Progenitor cell of endocrine pancreas (in vitro differentiated cells): ENCODE measurements at places on chromosomes 13 and 19.

GRCh38 chr19:15304140-15304705, 28.1 kb downstream of the BRD4 start:
- H3K27ac ChIP-seq, result peak overlapping the region; percentile 76
- H3K27me3 ChIP-seq, result no peaks in the 10 kb centered on the region
- peaks cover 26% of the 10 kb centered on the region for H3K4me1 ChIP-seq
- no peak for DNase-seq
- no peak overlapping the region for H3K4me3 ChIP-seq

DNA sequence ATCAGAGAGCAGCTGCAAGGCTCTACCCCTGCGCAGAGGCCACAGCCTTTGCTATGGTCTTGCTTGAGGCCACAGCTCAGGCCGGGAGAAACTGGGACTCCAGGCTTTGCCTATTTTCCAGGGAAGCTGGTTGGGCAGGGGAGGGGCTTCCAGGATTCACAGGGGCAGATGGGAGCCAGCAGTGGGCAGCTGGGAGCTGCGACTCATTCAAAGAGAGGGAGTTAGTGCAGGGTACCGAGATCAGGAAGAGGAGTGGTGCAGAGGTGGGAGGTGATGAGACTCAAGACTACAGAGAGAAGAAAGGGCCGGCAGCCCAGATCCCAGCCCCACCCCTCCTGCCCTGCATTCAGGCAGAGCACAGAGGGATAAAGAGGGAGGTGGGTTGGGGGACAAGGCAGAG, 12.1 kb downstream of the ADGRE5 start:
- H3K4me1 ChIP-seq, result no peaks in the 10 kb centered on the region
- H3K36me3 ChIP-seq, result no peaks in the 10 kb centered on the region
- DNase-seq, result no peak

DNA sequence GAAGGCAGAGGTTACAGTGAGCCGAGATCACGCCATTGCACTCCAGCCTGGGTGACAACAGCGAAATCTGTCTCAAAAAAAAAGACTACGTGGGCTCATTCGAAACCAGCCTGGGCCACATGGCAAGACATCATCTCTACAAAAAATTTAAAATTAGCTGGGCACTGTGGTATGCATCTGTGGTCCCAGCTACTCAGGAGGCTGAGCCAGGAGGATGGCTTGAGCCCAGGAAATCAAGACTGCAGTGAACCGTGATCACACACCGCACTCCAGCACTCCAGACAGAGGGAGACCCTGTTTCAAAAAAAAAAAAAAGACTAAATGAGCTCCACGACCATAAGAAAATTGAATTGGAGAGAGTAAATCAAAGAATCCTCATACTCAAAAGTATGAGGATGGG, 53.1 kb downstream of the SLC7A1 start:
- peaks cover 11% of the 10 kb centered on the region for H3K4me1 ChIP-seq
- peaks cover 5% of the 10 kb centered on the region for H3K36me3 ChIP-seq
- H3K27me3 ChIP-seq, result no peaks in the 10 kb centered on the region
- no peak overlapping the region for H3K27ac ChIP-seq
- no peak for DNase-seq
- no peak overlapping the region for H3K4me3 ChIP-seq

- H3K4me3 ChIP-seq, result no peak overlapping the region
- H3K36me3 ChIP-seq, result peaks cover 1% of the 10 kb centered on the region
- no peak for DNase-seq
- peaks cover 11% of the 10 kb centered on the region for H3K4me1 ChIP-seq
Observed at GRCh38 chr19:14112051-14112808, 5.3 kb downstream of the PRKACA start.

DNA sequence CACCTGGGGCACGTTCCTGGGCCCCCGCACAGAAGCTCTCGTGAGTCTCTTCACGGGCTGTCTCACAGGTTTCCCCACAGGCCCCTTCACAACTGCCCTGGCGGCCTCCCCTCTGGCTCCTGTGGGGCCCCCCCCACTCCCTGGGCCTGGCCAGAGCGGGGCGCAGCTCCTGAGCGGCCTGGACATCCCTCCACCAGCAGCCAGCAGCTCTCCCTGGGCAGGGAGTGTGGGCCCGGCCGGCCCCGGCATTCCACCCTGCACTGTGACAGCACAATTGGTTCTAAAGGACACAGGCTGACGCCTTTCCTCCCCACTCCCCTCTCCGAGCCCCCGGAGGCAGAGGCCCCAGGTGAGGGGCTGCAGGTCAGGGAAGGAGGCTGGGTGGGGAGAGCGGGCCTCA, 9.5 kb upstream of the TIMM13 start:
- H3K27ac ChIP-seq, result no peak overlapping the region
- DNase-seq, result no peak
- no peaks in the 10 kb centered on the region for H3K27me3 ChIP-seq
- peaks cover 5% of the 10 kb centered on the region for H3K36me3 ChIP-seq
- no peak overlapping the region for H3K4me3 ChIP-seq

GRCh38 chr19:40270362-40271089, 14.6 kb downstream of the AKT2 start:
- DNase-seq, result no peak
- no peak overlapping the region for H3K27ac ChIP-seq
- peaks cover 3% of the 10 kb centered on the region for H3K36me3 ChIP-seq
- no peaks in the 10 kb centered on the region for H3K27me3 ChIP-seq
- H3K4me3 ChIP-seq, result no peak overlapping the region
- peaks cover 3% of the 10 kb centered on the region for H3K4me1 ChIP-seq

GRCh38 chr19:49713236-49713845, 22.4 kb downstream of the CPT1C start:
- H3K4me3 ChIP-seq, result no peak overlapping the region
- H3K36me3 ChIP-seq, result peaks cover 17% of the 10 kb centered on the region
- peak overlapping the region; percentile 84 for H3K27ac ChIP-seq
- H3K4me1 ChIP-seq, result no peaks in the 10 kb centered on the region

DNA sequence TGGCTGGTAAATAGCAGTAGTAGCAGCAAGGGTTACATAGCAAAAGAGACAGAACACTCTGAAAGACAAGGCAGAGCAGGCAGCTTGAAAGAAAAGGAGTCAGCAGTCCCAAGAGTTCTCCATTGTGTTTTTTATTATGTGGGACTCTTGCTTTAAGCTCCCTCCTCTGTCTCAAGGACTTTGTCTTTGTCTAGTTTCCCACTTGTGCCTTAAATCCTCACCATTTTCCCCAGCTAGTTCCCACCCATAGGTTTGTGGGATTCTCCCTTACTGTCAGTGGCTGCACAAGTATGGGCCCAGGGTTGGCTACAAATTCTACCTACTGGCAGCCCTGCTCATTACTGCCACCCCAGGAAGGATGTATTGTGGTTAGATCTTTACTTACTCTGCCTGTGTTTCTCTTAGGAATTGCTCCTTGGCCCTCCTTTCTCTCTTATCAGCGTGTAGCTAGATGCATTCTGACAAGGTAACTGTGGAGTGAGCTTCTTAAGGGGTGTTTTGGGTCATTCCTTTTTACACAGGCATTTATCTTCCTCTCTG, 413.4 kb upstream of the PCDH9 start:
- H3K27ac ChIP-seq, result no peak overlapping the region
- no peak for DNase-seq
- no peaks in the 10 kb centered on the region for H3K36me3 ChIP-seq
- H3K27me3 ChIP-seq, result no peaks in the 10 kb centered on the region

GRCh38 chr19:3537438-3538240, 1.3 kb upstream of the TEKTIP1 start:
- no peak overlapping the region for H3K27ac ChIP-seq
- DNase-seq, result no peak
- H3K36me3 ChIP-seq, result peaks cover 11% of the 10 kb centered on the region
- H3K27me3 ChIP-seq, result no peaks in the 10 kb centered on the region
- H3K4me3 ChIP-seq, result no peak overlapping the region

DNA sequence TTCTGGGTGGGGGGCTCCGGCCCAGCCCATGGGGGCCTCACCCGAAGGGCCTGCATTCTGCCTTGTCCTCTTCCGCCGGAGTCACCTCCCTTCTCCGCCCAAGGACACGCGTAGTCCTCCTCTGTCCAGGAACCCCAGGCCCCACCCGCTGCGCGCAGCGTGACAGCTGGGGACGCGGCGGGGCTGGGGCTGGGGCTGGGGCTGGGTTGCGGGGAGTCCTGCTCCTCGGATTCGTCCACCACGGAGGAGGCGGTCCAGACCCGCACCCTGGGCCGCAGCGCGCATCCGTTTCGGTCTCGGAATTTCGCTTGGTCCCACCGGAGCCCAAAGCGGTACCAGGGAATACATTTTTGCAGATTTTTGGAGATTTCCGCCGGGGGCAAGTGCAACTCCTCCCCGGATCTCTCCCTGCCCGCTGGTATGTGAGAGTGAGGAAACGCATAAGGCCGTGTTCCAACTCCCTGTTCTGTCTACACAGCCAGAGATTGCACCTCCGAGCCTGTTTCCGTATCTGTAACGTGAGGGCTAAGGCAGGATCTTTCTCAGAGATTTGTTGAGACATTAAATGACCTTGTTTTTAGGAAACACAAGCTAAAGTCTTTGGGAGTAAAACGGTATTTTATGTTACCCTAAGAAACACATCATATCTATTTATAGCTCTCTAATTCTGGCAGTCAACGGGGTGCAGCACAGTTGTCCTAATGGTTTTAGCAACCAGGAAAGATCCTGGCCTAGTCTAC, at the start of gene COX7A1:
TSS of gene COX7A1 (minus strand) at position 96 of the 740 bp plus-strand sequence. CDS start at position 56, 40 bp downstream.
- H3K4me3 ChIP-seq, result no peak within 1 kb of the TSS
- no peaks in the 10 kb centered on the region for H3K27me3 ChIP-seq
- H3K4me1 ChIP-seq, result peaks cover 15% of the 10 kb centered on the region
- no peak for DNase-seq

DNA sequence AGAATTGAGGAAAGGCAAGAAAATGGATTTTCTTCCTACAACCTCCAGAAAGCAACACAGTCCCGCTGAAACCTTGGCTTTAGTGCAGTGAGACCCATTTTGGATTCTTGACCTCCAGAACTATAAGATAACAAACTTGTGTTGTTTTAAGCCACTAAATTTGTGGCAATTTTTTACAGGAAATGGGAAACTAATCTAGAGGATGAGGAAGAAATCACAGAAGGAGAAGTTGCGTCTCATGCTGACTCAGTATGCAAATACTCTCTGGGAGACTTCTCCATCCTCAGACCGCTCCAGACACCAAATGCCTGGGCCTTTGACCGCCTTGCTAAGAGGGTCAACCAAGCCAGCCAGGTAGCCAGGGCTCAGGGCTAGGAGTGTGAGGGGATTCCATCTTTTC, 13.1 kb upstream of the CEACAM16 start:
- no peak for DNase-seq
- peaks cover 4% of the 10 kb centered on the region for H3K4me1 ChIP-seq
- H3K27me3 ChIP-seq, result peaks cover 3% of the 10 kb centered on the region
- no peak overlapping the region for H3K4me3 ChIP-seq
- H3K27ac ChIP-seq, result no peak overlapping the region

GRCh38 chr13:77966671-77967070, 48.0 kb upstream of the EDNRB start:
- no peaks in the 10 kb centered on the region for H3K36me3 ChIP-seq
- no peak overlapping the region for H3K4me3 ChIP-seq
- DNase-seq, result no peak
- H3K27ac ChIP-seq, result no peak overlapping the region
- H3K27me3 ChIP-seq, result no peaks in the 10 kb centered on the region

GRCh38 chr13:110409581-110409992, 102.5 kb downstream of the COL4A2 start:
- peaks cover 1% of the 10 kb centered on the region for H3K4me1 ChIP-seq
- H3K27me3 ChIP-seq, result no peaks in the 10 kb centered on the region
- peaks cover 3% of the 10 kb centered on the region for H3K36me3 ChIP-seq
- no peak overlapping the region for H3K27ac ChIP-seq

- no peak overlapping the region for H3K4me3 ChIP-seq
- no peak overlapping the region for H3K27ac ChIP-seq
- no peak for DNase-seq
- no peaks in the 10 kb centered on the region for H3K27me3 ChIP-seq
Observed at GRCh38 chr19:2866495-2867024, 575 bp upstream of the ZNF556 start.

DNA sequence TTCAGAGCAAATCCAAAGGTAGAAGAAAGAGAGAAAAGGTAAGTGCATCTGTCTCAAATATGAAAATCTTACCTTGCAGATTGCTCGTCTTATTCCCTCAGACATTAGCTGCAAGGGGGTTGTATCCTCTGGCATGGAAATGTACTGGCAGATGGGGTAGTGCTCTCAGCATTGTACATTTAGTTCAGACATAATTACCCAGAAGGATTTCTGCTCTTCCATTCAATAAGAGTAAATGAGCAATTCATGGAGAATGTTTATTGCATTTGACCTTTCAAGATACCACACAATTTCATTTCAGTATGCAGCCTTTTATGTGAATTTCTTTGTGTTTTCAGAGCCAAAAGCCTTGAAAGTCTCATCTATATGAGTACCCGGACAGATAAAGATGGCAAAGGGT, 63.8 kb downstream of the SCEL start:
- H3K4me3 ChIP-seq, result no peak overlapping the region
- no peaks in the 10 kb centered on the region for H3K4me1 ChIP-seq
- no peak overlapping the region for H3K27ac ChIP-seq
- no peaks in the 10 kb centered on the region for H3K36me3 ChIP-seq
- no peak for DNase-seq
- peaks cover 3% of the 10 kb centered on the region for H3K27me3 ChIP-seq

GRCh38 chr19:7818806-7819205, 11.2 kb upstream of the EVI5L start:
- no peak overlapping the region for H3K27ac ChIP-seq
- peaks cover 40% of the 10 kb centered on the region for H3K27me3 ChIP-seq
- H3K4me1 ChIP-seq, result no peaks in the 10 kb centered on the region
- H3K4me3 ChIP-seq, result no peak overlapping the region
- no peaks in the 10 kb centered on the region for H3K36me3 ChIP-seq

GRCh38 chr13:44976196-44976595, 13.1 kb downstream of the NUFIP1 start:
- H3K27me3 ChIP-seq, result no peaks in the 10 kb centered on the region
- peaks cover 11% of the 10 kb centered on the region for H3K36me3 ChIP-seq
- H3K27ac ChIP-seq, result no peak overlapping the region
- no peak overlapping the region for H3K4me3 ChIP-seq

DNA sequence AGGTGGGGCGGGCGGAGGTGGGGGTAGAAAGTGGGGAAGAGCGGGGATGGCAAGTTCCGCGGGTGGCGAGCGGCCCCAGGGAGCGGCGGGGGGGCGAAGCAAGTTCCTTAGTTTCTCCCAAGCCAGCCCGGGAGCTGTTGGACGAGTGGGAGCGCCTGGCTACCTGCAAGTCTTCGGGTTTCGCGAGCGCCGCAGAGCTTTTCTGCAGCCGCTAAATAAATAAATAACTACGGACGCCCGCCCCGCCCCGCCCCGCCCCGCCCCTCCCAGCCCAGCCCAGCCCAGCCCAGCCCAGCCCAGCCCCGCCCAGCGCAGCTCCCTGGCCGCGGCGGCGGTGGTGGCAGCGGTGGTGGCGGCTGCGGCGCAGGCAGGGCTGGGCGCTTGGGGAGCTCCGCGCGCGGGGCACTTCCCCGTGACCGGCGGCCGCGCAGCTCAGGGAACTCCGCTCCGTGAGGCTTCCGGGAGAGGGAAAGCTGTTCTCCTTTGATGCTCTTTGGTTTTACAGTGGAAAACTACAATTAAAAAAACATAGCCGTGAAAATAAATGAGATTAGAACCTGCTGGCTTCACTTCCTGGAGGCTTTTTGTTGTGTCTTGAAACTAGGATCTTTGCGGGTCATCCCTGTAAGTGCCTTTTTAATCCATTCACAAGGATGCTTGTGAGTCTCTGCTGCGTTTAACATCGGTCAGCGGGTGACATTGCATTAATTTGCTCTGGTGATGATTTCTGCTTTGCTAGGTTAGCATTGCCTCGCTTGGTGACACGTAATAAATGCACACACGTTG, at the start of gene UBE2L5:
TSS of gene UBE2L5 (plus strand) at position 440 of the 786 bp plus-strand sequence. CDS start 5,498 bp downstream, outside the sequence.
- peak within 1 kb of the TSS; percentile 76 for H3K4me3 ChIP-seq
- H3K4me1 ChIP-seq, result peaks cover 11% of the 10 kb centered on the region
- H3K36me3 ChIP-seq, result no peaks in the 10 kb centered on the region
- peaks cover 73% of the 10 kb centered on the region for H3K27me3 ChIP-seq
